ENCODE measurements at places on chromosomes 16 and 17. TPM values are rescaled to one million over a fixed set of nuclear protein-coding genes. Genes with fewer than 3 reads are reported as not detected.

SLC35G6 gene
- polyA plus RNA-seq: not detected

ADORA2B gene
- polyA plus RNA-seq: 42.6 TPM

GRCh38 chr16:29814592-29814991, 1.4 kb upstream of the PAGR1 start:
- no peak for DNase-seq

CCL14 gene
- not detected for polyA plus RNA-seq

DNA sequence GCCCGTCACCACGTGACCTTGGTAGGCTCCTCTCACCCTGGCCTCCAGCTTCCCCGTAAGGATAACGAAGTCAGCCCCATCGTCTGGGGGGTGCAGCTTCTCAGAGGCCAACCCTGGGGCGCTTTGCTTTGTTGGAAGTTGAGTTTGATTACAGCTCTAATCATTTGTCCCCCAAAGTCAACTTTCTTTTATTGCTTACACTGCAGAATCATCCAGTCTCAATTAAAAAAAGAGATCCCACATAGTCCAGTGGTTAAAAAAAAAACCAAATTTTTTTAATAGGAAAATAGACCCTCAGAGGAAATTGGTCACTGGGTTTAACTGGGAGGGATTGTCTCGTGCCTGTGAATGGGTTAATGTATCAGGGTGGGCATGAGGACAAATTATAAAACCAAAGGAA, 7.8 kb upstream of the GPRC5C start:
- DNase-seq: no peak

GRCh38 chr16:67192781-67193361, 916 bp downstream of the E2F4 start:
- no peak for DNase-seq

SMTNL2 gene
- polyA plus RNA-seq: not detected

DYNLL2 gene
- 23.6 TPM for polyA plus RNA-seq

MFSD11 gene
- polyA plus RNA-seq: 9.1 TPM

DNA sequence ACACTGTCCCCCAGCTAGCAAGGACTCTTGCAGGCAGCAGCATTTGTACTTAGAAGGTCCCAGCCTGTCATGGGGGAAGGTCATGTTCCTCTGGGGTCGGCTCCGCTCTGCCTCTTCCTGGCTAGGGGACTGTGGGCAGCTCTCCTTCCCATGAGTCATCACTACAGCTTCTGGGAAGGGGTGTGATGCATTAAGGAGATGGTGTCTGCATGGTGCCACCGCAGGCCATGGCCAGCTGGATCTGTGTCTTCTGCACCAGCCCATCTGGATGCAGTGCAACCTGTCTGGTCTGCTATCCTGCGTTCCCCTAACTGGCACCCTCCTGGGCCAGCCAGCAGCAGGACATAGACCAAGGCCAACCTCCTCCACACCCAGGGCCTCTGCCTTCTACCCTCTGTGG, 6.3 kb downstream of the STARD3 start:
- no peak for DNase-seq

C1QTNF8 gene
- polyA plus RNA-seq: not detected

KRT40 gene
- polyA plus RNA-seq: not detected

- DNase-seq: no peak
Measured at GRCh38 chr17:9330141-9330540, 245.5 kb downstream of the STX8 start.

CFAP52 gene
- polyA plus RNA-seq: not detected

DNA sequence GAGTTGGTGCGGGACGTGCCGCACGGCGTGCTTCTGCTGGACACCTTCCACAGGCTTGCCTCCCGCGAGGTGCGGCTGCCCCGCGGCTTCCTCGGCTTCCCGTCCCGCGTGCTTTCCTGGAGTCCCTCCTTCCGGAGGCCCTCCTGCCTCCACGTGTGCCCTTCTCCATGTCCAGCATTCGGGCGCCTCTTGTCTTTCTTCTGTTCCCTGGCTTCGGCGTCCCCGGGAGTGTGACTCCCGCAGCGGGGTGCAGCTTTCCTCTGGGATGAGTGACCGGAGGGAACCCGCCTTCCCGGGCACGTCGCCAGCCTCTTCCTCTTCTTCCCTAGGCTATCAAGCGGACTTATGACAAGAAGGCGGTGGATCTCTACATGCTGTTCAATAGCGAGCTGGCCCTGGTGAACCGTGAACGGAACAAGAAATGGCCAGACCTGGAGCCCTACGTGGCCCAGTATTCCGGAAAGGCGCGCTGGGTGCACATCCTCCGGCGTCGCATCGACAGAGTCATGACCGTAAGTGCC, 23.0 kb downstream of the DNAH2 start:
- no peak for DNase-seq
